ENCODE measurements at places on chromosomes 2 and 18.

GRCh38 chr2:43239981-43240765, 13.8 kb upstream of the ZFP36L2 start:
- DNase-seq, result no peak

DNA sequence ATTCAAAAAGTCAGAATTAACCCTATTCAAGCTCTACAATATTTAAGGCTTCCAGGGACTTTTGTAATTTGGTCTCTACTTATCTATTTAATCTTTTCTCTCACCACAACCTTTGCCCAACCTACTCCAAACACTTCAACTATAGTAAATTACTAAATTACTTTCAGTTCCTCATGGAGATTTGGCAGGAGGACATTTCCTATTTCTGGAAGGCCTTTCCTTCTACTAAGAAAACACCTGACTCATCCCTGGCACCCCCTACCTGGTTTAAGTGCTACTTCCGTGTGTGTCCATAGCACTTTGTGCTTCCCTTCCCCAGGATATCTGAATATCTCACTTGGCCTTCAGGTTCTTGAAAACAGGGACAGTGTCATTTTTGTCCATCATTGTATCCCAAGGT, 96.3 kb downstream of the UPP2 start:
- DNase-seq, result no peak

- DNase-seq, result no peak
Measured at GRCh38 chr18:4125224-4125623, 329.9 kb downstream of the DLGAP1 start.

DNA sequence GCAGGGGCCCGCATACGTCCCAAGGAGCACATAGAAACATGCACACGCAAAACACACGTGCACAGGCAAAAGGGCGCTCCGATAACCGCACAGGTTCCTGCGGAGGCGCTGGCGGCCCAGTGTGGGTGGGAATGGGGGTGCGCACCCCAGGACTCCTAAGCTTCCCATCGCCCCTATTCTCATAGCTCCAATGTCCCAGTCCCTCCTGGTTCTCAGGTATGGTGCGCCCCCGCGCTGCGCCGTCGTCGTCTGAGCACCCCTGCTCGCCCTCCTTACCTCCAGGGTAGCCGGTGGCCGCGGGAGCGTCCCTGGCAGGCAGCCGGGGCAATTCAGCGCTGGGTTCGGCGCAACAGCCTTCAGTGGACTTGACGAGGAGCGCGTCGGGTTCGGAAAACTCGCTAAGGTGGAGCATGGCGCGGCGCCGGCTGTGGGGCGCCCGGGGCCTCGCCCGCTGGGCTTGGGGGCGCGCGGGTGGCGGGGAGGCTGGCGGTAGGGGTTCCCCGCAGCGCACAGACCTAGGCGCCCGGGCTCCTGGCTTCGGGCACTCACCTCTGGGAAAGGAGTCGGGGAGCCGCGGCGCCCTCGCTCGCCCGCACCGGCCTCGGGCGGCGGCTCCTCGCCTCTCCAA, 328 bp downstream of the EGR4 start:
- peak; percentile 27 for DNase-seq

DNA sequence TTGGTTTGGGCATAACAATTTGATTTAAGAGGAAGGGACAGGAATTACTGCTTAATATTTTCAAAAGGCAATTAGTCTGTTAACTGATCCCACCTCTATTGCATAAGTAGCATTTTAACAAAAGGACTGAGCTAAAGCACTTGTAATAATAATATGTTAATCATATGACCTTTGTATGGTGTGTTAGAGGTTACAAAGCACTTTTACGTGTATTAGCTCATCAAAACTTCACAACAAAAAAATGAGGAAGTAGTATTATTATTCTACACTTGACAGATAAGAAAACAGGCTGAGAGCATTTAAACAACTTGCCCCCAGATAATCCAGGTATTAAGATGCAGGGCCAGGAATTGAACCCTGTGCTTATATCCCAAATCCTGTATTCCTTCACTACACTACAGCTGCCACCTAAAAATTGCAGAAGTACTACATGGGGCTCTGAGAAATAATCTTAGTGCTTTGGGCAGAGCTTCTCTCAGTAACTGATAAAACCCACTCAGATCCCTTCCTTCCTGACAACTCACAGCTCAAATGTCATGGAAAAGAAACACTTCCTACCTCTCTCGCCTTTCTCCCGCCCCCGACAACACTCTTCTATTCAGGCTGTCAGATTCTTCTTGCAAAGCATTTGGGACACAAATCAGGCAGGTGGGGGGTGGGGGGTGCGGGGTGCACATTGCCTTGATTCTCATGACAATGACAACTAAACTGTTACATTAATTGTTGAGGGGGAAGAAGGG, 20.7 kb upstream of the KCTD1 start:
- DNase-seq, result no peak

DNA sequence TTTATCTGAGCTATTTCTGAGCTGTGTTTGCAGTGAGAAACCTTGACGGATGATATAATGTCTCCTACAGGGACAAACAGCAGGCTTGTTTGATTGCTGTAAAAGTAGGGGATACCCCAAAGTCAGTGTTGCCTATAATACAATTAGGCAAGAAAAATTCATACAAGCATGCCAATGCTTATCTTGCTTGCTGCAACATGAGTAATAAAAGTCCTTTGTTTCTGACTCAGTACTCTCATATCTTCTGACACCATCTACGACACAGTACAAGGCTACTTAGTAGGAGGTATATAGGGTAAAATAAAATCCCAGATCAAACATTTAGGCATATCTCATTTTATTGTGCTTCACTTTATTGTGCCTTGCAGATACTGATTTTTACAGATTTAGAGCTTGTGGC, 33.0 kb downstream of the ERBB4 start:
- no peak for DNase-seq

- DNase-seq, result no peak
Measured at GRCh38 chr2:197575987-197576386, 60.1 kb downstream of the MOB4 start.

- no peak for DNase-seq
Measured at GRCh38 chr18:46253498-46253897, 149.3 kb downstream of the HAUS1 start.

- no peak for DNase-seq
Measured at GRCh38 chr2:41610501-41611190, 437.2 kb upstream of the PKDCC start.

DNA sequence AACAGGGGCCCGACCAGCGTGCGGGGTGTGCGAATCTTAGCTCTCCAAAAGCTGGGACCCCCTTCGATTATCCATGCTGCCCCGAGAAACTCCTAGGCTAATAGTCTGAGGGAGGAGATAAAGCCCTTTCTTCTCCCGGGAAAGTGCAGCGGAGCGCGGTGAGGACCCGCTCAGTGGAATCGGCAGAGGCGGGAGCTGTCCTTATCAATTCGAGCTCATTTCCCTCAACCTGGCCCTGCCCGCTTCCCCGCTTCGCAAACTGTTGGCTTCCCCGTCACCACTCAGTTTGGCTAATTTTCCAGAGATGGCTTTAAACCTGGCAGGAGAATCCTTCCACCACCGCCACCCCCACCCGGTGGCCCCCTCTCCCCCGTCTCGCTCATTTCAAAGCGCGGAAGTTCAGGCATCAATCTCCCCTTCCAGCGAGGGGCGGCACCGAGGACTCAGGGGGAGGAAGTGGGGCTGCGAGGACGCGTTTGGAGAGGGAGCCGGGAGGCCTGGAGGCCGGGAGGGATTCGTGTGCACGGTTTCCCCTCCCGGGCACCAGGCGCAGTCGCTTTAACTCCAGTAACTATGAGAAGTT, 1.6 kb downstream of the KLHL14 start:
- DNase-seq, result peak; percentile 30

GRCh38 chr18:12038639-12039539, 54.8 kb upstream of the ANKRD62 start:
- peak; percentile 80 for DNase-seq

DNA sequence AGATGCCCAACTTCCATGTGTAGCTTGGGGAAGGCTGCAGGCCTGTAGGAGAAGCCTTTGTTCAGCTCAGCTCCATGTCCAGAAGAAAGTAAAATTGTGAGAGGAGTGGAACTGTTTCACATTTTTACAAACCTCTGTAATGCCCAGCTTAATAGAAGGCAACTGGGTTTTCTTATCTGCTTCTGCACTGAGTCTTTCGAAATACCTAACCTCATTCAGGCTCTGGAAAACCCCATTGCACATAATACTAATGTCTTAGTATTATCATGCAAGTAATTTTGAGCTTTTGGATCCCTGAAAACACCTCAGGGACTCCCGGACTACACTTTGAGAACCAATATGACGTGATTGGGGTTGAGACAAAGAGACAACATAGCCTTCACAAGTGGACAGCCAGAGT, 5.8 kb downstream of the SMIM21 start:
- no peak for DNase-seq

DNA sequence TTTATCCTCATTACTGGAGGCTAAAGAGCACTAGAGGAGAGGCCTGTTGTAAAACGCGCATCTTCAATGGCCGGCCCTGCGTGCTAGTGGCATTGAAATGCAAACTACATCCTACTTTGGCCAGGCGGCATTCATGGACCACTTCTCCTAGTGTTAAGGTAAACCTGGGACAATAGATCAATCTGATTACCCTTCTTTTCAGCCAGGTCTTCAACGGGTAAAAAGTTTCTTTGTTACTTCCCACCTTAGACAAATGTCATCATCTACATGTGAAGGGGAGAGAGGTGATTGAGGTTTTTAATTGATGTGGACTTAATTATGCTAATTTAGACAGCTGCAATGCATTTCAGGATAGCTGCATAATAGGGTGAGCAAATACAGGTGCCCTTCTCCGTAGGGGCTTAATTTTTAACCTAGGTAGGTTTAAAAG, 628.0 kb downstream of the ZEB2 start:
- DNase-seq, result no peak

DNA sequence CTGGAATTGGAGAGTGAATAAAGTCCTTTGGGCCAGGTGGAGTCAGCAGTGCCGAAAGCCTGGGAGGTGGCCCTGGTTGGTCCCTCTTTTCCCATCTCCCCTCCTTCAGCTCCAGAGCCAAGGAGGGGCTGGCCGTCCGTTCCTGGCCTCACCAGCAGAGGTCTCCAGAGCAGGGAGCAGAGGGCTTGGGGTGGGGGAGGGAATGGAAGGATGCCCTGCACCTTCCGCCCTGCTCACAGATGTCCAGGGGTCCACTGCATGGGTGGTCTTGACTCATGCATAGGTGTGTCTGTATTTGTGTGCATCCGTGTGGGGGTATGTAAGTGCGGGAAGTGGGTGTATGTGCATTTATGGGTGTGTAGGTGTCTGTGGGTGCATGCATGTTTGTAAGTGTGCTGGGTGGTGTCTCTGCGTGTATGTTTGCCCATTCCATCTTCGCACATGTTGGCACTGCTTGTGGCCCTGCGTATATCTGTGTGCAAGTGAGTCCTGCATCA, 201.8 kb downstream of the ZFP36L2 start:
- DNase-seq, result no peak

DNA sequence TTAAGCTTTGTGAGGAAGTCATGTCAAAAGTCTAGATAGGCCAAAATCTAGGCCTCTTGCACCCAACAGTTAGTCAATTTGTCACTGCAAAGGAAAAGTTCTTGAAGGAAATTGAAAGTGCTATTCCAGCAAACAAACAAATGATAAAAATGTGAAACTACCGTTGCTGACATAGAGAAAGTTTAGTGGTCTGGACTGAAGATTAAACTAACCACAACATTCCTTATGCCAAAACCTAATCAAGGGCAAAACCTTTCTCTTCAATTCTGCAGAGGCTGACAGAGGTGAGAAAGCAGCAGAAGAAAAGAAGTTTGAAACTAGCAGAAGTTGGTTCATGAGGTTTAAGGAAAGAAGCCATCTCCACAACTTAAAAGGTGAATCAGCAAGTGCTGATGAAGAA, 44.0 kb upstream of the LRRTM4 start:
- no peak for DNase-seq

GRCh38 chr2:217645896-217646295, 356.9 kb downstream of the TNS1 start:
- DNase-seq, result no peak

DNA sequence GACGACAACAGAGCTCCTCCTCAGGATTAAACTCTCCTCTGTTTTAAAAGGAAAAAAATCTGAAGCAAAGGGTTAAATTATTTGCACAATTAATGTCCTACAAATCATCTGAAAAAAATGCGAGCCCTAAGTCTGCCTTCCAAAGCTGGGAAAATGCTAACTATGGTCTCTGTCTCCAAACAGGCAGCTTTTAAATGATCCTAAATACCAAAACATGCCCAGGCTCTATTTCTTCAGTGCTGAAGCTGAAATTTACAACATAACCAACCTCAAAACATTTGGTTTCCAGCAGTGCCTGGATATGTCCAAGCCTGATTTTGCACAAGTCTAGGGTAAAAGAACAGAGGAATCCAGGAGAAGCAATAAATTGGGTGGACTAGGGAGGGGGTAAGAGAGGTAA, 57.2 kb downstream of the LBH start:
- DNase-seq, result no peak

DNA sequence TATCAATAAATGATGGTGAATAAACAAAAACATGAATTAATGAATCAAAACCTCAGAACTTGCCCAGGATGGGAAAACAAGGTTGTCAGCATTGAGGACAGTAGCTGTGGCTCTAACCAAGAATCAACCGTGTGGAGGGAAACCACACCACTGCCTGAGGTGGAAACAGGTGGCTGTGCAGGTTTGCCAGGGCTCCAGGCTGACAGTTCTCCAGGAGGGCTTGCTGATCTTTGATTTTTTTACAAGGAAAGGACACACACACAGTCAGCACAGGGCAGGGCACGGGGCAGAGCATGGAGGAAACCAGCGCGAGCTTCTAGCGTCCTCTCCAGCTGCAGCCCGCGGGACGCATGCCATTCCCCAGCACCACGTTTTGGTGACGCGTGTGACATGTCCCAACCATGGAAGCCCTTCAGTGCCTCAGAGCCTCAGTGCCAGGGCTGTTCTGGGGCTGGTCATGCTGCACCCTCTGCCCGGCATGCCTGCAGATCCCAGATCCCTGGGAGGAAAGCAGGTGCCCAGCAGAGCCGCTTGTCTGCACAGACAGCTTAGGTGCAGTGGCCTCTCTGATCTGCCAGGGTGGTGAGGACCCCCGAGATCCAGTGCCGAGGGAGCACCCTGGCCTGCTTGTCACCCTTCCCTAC, 15.8 kb upstream of the AGXT start:
- DNase-seq, result no peak

- DNase-seq, result no peak
Measured at GRCh38 chr2:105573490-105573889, 171.2 kb upstream of the NCK2 start.

GRCh38 chr2:207724113-207724512, 12.7 kb downstream of the CCNYL1 start:
- DNase-seq, result no peak

- DNase-seq, result no peak
Measured at GRCh38 chr2:121790276-121790956, 35.0 kb downstream of the TSN start.

- DNase-seq, result no peak
Measured at GRCh38 chr2:144227427-144228105, 292.4 kb downstream of the ZEB2 start.

- DNase-seq, result no peak
Measured at GRCh38 chr2:163266772-163267171, 428.2 kb upstream of the KCNH7 start.

DNA sequence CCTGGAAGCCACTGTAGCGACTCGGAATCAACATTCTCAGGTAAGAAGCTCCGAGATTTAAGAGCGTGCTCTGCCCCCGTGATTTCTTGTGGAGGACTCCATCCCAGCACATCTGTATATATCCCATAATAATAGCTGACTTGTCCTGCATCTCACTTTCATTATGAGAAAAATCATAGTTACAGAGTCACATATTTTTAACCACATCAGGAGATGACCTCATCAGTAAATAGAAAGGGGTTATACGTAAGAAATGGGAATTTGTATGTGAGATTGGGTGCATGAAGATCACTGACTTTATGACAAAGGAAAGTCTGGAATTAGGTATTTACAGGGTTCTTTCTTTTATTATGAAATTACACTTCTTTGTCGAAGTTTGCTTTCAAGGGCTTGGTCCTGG, 16.4 kb upstream of the TMEM18 start:
- no peak for DNase-seq

GRCh38 chr2:216281316-216281715, 91.0 kb downstream of the MARCHF4 start:
- DNase-seq, result no peak
